ENCODE measurements at places on chromosomes 13 and 19.

- no peak for DNase-seq
Measured at GRCh38 chr19:7558667-7559066, 23.1 kb downstream of the PNPLA6 start.

DNA sequence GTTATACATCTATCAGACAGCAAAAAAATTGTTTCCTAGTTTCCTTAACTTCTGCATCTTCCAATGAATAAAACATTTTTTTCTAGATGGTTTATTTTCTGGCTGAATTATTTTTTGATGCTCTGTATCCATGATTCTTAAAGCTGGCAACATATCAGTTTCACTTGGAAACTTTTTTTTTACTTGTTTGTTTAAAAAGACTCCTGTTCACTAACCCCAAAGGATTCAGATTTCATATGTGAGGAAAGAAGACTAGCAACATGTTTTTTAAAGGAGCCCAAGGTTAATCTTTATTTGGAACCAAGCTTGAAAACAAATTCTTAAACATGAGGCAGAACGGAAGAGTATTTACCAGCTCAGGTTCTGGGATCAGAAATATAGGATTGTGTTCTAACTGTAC lies 632.3 kb downstream of the SLITRK6 start:
- no peak for DNase-seq

DNA sequence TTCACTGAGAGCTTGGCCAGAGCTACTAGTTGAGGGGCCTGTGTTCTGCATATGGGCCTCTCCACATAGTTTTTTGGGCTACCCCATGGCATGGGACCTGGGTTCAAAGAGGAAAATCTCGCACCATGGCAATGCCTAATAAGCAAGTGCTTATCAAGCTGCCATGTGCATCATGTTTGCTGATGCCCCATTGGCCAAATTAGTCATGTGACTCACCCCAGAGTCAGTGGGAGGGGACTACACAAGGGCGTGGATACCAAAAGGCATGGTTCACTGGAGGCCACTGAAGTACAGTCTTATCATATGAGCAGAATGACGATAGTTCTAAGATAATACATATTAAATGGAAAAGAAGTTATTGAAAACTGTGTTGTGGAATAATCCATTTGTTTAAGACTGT lies 214.8 kb downstream of the LMO7 start:
- no peak for DNase-seq

- DNase-seq: no peak
Measured at GRCh38 chr13:30972888-30973377, 40.5 kb downstream of the TEX26 start.

GRCh38 chr13:62207388-62207787 lies 791.7 kb upstream of the PCDH20 start:
- DNase-seq: no peak

DNA sequence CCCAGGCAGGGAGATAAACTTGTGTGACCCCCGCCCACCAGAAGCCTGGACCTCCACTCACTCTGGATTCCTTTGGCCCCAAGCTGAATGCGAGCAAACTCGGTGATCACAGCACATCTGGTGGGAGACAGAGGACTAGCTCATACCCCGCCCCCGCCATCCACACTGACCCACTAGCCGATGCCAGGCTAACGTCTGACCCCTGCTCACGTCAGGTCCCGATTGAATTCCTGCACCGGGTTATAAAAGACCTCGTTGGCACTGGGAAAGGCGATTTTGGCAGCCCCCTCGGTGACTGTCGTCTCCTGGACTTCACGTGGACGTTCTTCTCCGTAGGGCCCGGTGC lies 631 bp downstream of the TRMT1 start:
- DNase-seq: no peak

- no peak for DNase-seq
Measured at GRCh38 chr13:33441015-33441414, 155.5 kb upstream of the STARD13 start.

Measured in GM12864 (cell line).